ENCODE measurements at places on chromosomes 13 and 19.

DNA sequence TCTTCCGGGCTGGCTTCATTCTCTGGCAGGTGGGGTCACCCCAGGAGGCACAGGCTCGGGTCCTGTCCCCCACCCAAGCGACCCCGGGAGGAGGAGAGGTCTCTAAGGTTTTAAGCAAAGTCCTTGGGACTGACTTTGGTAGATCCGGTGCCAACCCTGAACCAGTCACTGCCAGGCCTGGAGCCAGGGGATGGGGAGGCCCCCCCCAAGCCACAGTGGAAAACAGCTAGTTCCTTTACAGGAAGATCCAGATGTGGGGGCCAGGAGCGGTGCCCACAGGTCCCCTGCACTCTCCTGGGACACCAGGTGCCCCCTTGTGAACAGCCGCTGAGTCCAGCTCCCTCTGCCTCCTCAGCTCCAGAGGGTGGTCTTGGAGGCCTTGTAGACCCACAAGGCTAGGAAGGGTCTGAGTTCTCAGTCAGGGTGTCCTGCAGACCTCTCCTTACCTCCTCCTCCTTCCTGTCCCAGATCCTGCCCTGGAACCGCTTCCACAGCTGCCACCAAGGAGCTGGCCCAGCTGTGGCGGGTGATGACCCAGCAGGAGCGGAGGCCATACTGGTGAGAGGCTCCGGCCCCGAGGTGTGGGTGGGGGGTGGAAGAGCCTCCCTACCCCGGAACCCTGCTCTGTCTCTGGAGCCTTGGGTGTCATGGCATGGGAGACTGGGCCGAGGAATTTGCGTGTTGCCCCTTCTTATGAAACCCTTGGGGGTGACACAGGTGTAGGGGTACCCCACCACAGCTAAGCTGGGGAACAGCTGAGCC lies 6.0 kb downstream of the SIX5 start:
- no peak for DNase-seq

DNA sequence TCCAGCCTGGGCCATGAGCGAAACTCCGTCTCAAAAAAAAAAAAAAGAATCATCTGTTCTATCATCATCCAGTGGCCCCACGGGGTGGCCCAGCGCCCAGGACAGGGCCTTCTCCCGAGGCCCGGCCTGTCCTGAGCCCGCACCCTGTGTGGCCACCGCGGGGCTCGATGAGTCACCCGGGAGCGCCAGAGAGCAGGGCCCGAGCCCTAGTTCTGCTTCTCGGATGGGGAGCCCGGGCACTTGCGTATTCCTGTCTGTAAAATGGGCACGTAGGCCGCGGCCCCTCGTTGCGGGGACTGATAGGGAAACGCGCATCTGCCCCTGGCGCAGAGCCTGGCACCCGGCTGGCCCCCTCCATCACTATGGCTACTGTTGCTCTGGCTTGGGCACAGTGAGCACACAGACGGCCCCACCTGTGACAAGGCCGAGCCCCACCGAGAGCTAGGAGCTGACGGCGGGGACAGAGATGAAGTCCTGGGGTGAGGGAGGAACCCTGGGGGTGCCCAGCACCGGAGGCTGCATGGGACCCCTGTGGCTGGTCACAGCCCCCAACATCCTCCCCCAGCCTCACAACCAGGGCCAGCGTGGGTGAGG lies 21.3 kb upstream of the UQCR11 start:
- no peak for DNase-seq

- DNase-seq: no peak
Observed at GRCh38 chr13:28495538-28496187, 735 bp upstream of the FLT1 start.

DNA sequence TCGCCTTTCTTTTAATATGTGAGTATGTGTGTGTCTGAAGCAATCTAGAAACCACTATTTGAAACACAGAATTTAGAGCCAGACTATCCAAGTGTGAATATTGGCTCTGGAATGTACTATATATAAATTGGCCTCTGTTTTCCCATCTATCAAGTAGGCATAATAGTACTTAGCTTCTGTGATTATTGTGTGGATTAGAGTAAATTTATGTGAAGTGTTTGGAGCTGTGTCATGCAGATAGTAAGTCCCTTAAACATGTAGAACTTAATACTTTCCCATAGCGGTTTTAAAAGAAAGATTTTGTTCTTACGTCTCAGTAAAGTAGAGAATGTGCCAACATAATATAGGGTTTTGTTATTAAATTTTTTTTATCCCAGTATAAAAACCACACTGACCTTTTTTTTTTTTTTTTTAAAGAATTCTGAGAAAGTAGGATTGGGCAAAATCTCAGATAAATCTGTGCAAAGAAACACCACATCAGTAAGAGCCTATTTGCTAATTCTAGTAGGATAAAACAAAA lies 432.3 kb downstream of the RFC3 start:
- no peak for DNase-seq

DNA sequence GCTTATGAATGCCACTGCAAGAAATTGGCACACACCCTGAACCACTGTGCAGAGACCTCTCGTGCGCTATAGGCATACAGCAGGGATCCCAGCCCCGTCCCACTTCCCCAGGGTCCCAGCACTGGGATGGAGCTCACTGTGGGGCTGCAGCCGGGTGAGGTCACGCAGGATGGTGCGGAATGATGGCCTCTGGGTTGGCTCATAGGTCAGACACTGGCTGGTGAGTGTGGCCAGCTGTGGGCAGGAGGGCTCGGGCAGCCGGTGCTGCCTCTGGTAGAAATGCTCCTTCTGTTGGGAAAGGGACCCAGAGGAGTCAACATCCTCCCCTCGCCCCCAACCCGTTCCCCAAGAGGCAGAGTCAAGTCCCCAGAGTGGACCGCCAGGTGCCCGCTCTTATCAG lies 17.0 kb upstream of the ICAM3 start:
- no peak for DNase-seq

GRCh38 chr13:94712812-94713560 lies 641 bp upstream of the SOX21 start:
- DNase-seq: no peak

- no peak for DNase-seq
Observed at GRCh38 chr13:45446181-45446580, 18.6 kb upstream of the COG3 start.

DNA sequence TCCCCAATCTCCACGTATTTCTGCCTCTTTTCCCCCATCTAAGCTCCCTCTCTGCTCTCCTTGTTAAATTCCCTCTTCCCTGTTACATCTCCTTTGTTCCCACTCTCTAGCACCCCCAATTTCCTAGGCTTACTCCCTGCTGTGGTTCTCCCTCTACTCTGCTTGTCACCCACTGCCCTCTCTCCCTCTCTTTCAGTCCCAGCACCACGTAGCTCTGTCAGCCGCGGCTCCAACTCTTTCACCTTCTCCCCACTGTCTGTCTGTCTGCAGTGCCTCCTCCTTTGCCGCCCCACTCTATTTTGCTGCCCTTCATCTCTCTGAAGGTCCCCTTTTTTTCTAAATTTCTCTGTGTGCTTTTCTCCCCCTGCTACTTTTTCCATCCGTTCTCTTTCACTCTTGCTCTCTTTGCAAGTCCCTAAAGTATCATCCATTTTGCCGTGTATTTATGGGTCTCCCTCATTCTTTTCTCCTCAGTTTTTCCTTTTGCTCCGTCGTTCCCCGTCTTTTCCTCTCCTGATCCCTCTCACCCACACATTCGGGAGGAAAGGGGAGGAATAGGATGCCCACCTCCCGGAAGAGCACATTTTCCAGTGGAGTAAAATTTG lies 937 bp downstream of the ZNF841 start:
- DNase-seq: no peak
